HuH-7 (cell line): ENCODE measurements at places on chromosomes 3 and 15.

GRCh38 chr15:91572110-91572509 is 281.4 kb upstream of the SLCO3A1 start:
- no peak for DNase-seq

DNA sequence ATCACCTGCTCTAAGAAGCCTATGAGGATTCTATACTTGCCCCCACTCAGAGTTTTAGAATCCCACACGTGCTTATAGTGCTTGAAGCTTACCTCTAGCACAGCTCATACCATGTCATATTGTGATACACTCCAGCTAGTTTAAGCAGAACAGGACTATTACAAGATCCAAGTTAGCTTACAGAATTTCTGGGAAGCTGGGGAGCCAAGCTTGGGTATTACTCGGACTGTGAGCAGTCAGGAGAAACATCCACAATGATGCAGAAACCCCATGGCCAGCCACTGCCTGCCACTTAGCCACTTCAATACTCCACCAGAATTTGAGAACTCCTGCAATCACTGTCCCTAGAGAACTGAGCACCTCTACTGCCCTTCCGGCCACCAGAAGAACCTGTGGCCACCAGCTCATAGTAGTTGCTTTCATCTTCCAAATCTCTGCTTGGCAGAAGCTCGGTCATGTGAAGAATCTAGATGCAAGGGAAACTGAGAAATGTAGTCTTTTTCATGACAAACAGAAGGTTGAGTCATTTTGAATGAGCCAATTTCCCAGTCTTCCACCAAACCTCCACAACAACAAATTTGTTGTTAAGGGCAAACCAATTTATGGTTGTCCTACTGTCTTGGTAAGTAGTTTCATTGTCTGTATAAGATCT is 27.7 kb upstream of the SSR3 start:
- no peak for DNase-seq

DNA sequence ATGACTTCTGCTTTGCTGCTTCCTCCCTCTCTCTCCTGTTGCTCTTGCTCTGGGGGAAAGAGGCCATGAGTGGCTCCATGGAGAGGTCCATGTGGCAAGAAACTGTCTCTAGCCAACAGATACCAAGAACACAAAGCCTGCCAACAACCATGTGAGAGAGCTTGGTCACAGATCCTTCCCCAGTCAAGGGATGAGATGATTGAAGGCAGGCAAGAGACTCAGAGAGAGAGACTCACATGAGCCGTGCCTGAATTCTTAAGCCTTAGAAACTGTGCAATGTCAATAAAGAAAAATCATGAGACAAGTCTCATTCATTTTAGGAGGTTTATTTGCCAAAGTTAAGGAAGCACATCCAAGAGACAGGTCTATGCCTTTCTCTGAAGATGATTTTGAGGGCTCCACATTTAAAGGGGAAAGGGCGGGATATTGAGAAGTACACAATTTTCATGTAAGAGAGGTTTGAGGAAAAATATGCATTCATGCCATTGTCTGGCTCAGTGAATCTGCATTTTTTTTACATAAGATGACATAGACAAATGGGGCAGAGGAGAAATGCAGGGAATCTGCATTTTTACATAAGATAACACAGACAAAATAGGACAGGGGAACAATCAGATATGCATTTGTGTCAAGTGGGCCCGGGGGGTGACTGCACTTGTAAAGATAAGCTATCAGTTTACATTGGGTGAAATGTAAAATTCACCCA is 59.5 kb upstream of the SUCLG2 start:
- DNase-seq: no peak

- no peak for DNase-seq
Observed at GRCh38 chr15:59364248-59364647, 8.4 kb downstream of the MYO1E start.

DNA sequence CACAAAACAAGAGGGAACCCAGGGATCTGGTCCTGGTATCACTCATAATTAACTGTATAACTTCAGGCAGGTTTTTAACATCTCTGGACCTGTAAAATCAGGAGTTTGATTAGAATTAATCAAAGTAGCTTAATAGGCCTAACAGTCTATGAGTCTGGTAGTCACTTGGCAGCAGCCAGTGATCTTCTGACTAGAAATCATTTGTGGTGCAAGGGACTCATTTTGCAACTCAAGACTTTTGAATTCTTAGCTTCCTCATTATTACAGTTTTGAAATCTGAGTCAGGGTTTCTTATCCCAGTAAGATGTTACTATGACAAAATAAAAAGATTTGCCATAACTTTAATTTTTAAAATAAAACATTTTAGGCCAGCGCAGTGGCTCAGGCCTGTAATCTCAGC is 70.8 kb downstream of the TMCC1 start:
- DNase-seq: no peak

DNA sequence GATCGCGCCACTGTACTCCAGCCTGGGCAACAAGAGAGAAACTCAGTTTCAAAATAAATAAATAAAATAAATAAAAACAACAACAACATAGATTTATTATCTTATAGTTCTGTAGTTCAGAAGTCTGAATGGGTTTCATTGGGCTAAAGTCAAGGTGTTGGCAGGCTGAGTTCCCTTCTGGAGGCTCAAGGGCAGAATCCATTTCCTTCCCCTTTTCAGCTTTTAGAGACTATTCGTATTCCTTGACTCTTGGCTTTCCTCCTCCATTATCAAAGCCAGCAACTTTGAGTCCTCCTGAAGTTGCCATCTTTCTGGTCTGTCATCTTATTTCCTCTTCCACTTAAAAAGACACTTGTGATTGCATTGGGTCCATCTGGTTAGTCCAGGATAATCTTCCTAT is 12.1 kb downstream of the BLM start:
- DNase-seq: no peak

DNA sequence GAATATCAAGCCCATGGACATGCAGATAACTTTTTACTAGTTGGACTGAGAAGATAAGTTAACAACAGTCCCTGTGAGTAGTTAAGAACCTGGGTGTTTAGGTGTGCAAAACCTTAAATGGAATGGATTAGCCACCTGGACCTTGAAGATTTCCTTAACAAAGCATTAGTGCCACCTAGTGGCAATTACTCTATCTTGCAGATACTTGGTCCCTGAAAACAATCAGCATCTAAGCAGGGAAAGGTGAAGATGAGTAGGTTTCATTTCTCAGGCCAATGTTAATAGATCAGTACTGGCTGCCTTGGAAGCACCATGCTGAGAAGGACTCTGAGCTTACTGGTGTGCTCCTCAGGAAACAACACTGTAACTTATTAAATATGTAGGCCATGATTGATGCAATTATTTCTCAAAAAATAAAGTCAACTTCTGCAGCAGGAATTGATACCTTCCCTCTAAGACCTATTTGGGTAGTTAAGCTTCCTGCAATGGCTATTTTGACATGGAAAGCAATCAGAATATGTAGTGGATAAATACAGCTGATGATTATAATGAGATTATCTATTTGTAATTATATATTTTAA is 329.4 kb downstream of the TBC1D5 start:
- peak; percentile 30 for DNase-seq

DNA sequence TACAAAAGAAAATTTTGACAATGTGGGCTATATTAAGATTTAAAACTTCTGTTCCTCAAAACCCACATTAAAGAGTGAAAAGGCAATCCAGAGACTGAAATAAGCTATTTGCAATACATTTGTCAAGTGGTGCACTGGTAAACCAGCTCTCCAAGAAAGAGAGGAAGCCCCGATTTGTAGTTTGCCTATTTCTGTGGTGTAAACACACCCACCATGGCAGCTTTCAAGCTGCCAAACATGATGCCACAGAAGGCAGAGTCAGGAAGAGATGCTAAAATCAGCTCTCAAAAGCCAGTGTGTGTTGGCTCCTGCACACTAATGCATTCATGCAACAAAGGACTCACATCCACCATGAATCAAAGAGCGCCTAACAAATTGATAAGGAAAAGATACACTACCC is 17.5 kb downstream of the RFTN1 start:
- DNase-seq: no peak

DNA sequence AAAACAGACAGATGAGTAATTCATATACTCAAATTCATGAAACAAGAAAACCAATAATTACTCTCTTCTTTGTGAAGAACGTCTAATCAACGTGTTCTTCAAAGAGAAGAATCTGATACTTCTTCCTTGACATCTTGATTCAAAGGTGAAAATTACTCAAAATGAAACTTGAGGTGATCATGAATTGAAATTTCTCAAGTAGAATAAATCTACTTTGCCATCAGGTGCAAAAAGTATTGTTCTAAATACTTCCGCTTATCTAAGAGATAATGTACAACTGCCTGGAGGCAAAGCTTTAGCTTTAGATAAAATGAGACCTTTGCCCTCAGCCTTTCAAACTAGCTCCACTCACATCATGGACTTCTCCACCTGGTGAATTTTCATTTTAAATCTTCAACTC is 13.9 kb upstream of the XXYLT1 start:
- no peak for DNase-seq

DNA sequence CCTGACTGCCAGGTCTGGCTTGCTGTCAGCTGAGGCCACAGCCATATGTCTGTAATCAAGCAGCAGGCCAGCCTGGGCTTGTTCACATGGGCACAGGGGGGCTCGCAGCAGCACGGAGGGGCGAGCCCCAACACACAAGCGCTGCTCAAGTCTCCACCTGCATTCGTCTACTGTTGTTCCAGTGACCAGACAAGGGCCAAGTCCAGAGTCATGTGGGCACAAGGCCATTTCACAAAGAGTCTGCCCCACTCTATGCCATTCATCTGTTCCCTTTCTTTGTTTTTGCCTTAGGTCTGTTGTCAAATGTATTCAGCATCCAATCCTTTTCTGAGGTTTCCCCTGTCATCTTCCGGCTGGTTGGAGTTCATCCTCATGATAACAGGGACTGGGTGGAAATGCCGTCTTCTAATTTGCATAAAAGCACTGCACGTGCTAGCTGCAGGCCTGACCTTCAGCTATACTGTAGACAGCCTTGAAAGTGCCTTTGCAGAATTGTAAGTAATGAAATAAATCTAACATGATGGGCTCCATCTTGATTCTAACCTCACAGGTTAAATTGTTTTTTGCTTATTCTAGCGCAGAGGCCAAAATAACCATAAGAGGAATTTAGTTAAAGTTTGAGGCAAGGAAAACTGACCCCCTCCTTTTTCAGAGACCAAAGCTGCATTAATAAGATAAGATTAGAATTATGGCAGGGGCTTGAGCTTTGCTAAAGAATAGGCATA is 28.6 kb upstream of the KBTBD12 start:
- no peak for DNase-seq

DNA sequence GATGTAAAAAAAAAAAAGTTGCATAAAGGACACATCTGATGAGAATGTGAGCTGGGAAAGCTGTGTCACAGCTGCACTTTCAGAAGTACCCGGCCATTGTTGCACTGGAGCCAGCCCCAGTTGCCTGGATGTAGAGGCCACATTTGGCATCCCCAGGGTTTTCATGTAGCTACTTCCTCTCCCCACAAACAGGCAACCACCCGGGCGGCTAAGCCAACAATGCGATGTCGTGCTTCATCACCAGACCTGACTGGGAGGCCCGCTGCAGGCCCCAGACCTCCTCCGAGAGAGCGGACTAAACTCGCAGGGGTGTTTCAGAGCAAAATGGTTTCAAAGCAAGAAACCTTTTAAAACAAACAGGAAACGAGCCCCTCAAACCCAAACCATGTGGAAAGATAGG is 142.3 kb downstream of the TMCO5A start:
- DNase-seq: no peak

DNA sequence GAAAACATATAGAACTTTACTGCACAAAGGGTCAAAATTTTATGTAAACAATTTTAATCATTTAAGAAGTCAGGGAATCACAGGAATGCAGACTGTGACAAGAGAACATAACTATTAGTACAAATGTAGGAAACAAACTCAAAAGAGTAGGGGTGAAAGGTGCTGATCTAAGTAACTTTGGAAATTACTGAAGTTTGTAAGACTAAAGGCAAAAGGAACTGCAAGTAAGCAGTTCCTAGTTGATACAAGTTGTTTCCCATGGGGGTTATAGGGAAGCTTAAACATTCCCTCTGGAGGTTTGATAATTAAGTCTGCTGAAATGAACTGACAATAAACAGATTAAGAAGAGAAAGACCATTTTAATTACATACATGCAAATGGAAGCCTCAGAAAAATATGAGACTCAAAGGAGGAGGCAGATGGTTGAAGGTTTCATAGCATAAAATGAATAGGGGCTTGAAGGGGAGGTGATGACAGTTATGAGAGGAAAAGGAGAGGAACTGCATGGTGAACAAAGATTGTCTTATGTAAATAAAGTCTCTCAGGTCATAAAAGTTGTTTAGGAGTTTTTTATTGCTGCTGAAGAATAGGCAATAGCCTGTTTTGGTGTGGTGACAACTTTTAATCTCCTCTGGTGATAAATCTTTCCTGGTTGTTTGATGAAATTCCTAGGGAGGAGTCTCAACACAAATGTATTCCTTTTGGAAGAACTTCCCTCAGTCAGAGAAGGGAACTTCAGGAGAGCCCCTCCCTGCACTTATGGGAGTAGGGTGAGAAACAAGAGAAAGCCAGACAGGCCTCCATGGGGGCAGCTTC is 17.1 kb downstream of the SETMAR start:
- DNase-seq: no peak

DNA sequence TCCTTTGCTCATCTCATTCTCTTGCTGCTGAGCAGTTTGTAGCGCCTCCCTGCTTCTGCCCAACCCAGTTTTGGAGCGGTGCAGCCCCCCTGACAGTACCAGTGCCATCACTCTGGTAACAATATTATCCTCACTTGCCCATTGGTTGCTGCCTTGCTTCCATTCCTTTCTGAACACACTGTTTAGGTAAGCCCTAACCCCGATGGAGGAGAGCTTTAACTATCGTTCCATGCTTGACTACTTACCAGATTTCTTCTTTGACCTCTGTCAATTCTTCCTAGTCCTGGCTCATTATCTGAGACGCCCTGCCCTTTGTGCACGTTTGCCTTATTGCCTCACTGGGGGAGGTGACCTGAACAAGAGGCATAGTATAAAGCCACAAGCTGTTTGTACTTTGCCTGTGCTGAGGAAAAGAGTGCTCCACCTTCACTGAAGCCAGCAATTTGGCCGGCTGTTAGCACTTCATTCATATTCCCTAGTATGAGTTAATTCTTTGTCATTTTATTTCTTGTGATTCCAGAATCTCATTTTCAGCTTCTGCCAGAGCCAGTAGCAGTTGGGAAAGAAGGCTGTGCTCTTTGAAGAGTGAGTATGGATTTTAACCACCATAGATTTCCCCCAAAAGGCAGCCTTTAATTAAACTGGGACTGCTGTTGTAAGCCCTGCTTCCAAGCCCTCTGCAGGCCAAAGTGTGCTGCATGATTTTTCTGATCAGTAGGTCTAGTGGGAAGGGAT is 11.9 kb downstream of the ABHD6 start:
- DNase-seq: peak; percentile 24

- DNase-seq: no peak
Observed at GRCh38 chr3:70177881-70178645, 134.4 kb downstream of the MDFIC2 start.

- DNase-seq: no peak
Observed at GRCh38 chr15:88098361-88098760, 158.2 kb downstream of the NTRK3 start.

DNA sequence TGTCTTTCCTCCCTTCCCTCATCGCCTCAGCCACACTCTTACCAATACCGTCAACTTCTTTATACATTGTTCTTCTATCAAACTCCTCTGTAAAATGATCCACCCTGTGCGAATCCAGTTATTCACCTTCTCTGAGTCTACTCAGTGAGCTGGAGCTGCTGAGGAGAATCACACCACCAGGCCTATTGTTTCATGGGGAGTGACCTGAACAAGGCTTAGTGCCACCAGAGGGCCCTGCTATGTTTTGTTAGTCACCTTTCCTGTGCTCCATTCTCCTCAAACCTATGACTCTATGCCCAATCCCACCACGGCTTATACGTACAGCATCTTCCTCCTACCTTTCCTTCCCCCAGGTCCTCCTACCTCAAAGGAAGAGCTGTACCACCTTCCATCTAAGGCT is 50.4 kb upstream of the MED12L start:
- no peak for DNase-seq
